ENCODE measurements at places on chromosomes 1 and 21.

GRCh38 chr1:21716169-21716568 lies 47.0 kb upstream of the RAP1GAP start:
- DNase-seq = no peak

DNA sequence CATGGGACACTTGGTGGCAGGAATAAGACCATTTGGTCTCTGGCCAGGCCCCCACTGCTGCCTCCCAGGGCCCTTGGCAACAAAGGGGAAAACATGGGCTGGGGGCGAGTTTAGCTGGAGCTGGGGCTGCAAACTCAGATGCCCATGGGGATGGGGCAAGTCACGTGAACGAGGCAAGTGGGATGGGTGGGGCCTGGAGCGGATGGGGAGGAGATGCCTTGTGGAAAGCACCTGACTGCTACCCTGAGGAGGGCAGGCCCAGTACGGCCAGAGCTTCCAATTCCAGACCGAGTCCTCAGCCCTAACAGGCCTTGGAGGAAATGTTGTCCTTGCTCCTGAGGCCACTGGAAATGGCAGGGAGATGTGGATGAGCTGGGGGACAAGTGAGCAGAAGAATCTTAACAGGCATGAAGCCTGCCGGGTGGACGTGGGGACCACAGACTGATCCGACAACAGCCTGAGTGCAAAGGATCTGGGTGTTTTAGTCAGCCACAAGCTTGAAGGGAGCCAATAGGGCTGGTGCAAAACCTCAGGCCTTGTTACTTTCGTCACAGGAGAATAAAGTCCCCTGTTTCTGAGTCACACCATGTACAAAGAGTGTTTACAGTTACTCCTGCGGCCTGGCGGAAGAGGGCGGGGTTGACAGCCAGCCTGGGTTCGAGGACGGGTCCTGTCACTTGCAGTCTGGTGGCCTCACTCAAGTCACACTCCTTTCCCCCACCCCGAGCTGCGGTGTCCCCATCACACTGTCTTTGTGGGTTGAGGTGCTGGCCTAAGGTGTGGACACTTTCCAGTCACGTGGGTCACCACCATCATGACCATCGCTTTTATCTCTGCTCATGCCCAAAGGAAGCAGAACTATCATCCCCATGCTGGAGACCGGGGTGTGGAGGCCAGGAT lies 19.1 kb downstream of the RUNX3 start:
- DNase-seq = no peak

DNA sequence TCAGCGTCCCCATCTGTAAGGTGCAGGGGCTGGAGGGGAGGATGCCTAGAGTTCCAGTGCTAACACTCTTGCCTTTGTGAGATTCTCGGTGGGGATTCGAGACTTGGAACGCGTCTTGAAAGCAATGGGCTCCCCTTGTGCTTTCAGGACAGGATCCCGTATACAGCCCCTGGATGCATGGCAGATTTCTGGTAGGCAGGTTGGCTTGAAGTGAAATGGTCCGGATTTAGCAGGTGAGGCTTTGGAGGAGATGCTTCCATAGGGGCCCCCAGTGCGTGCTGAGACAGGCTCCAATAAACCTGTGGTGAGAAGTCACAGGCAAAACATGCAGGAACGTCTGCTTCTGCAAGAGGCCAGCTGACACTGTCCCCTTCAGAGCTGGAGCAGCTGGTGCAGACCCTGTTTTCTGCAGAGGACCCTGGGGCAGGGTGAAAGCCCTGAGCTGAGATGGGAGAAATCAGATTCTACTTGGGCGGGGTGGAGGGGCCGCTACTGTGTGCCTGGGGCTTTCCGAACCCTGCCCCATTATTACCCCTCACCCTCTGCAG lies 270.4 kb downstream of the PTPRU start:
- DNase-seq = no peak

DNA sequence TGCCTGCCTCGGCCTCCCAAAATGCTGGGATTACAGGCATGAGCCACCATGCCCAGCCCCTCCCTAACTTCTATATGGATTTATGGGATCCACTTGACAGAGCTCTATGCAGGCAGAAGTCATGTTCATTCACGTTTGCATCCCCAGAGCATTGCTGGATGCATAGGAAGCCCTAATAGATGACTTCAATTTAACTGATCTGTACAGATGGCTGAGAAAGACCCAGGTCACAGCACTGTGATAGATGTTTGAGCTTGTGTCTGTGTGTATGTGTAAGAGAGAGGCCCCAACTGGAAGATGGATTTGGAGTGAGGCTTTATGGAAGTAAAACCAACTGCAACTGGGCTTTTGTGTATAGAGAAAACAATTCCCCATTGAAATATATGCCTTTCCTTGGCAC lies 30.9 kb upstream of the PLXNA2 start:
- no peak for DNase-seq

GRCh38 chr1:203187304-203187685 lies 791 bp upstream of the CHI3L1 start:
- no peak for DNase-seq

DNA sequence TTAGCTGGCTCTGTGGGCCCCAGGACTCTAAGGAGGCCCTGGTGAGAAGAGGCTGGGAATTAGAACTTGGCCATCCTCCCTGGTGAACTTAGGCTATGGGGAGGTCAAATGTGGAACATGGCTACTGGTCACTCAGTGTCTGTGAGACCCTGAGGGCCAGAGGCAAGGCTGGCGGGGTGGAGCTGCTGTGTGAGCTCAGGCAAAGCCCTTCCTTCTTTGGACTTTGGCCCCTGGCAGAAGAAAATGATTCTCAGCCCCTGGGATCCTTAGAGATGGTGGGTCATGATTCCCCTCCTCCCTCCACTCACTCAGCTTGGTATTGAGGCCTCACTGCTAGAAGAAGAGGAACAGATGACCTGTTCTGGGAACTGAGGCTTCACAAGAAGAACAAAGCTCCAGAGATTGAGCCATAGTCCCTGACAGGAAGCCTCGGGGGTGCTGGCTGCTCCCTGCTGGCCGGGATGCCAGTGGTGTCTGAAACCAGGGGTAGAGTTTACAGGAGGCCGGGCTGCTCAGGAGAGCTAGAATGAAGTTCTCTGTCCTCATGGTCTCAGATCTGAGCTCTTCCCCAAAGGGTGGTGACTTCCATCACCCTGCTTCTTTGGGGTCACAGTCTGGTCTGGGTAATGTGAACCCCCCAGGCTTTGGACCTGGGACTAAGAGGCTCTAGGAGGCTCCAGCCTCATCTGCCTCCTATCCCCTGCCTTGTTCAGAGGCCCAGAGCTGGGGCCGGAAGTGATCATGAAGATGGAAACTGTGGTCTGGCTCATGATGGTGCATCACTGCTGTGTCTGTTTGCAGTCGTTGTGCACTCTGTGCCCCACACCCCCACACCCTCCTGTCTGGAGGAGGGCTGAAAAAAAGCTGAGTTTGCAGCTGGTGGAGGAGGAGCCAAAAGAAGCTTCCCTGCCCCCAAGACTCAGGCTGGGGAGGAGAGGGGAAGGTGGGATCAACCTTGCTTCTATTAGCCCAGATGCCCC lies 905 bp downstream of the BTBD19 start:
- peak; percentile 90 for DNase-seq

GRCh38 chr1:180927841-180928240 lies 15.1 kb downstream of the KIAA1614 start:
- no peak for DNase-seq

Measured in AML-193 (cell line).